ENCODE measurements at places on chromosomes 2 and 18.

- H3K36me3 ChIP-seq = no peaks in the 10 kb centered on the region
- H3K27ac ChIP-seq = no peak overlapping the region
- H3K4me1 ChIP-seq = no peaks in the 10 kb centered on the region
Measured at GRCh38 chr18:61597316-61597715, 264.1 kb downstream of the CDH20 start.

DNA sequence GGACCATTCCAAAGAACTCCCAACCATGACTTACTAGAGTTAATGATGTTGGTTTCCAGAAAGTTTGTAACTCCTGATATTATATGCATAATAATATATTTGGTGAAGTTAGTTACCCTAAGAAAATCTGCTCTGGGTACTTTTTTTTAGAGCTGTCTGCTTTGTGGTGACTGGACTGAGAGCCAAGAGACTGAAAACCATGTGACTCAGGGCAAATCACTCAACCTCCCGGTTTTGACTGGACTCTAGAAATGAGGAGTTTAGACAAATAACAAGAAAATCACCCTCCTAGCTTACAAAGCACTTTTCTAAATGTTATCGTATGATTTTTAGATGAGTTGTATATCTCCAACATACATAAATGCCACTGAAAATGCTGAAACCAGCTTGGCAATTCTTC is 138.3 kb upstream of the RND3 start:
- no peaks in the 10 kb centered on the region for H3K4me1 ChIP-seq
- no peak overlapping the region for H3K27ac ChIP-seq
- no peak for DNase-seq
- H3K4me3 ChIP-seq = no peak overlapping the region
- H3K27me3 ChIP-seq = no peaks in the 10 kb centered on the region

DNA sequence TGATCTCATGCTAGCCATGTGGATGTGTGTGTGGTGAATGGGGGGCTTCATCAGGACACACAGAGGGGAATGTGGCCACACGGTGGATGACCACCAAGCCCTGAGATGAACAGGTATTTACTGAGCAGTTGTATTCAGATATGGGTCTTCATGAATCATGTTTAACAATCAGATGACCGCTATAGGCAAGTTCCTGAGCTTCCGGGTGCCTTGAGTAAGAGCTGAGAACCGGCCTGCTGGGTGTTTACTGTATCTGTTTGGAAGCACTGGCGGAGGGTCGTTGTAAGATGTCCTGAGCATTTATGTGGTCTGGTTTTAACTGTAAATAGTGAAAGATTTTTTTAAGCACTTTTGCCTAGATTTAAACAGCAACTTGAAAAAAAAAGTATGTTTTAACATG is 43.9 kb downstream of the BOLA3 start:
- H3K27ac ChIP-seq = no peak overlapping the region
- DNase-seq = no peak
- H3K27me3 ChIP-seq = no peaks in the 10 kb centered on the region
- no peak overlapping the region for H3K4me3 ChIP-seq
- peaks cover 34% of the 10 kb centered on the region for H3K36me3 ChIP-seq

DNA sequence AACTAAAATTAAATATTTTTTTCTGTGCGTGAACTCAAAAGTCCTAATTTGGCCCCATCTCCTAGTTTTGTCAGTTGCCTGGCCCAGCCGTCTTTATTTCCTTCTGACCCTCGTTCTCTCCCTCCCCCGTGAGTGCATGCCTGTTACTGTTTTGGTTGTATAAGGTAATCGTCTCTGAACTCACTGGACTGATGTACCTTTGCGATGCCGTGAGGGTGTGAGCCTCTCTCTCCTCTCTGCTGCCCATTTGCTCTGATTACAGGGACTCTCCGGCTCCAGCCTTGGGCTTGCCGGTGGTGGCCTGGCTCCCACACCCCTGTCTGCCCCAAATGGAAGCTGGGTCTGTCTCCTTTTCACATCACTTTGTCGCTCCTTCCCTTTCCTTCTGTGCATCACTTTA is 66.5 kb upstream of the RBM44 start:
- H3K36me3 ChIP-seq = peaks cover 22% of the 10 kb centered on the region
- H3K4me3 ChIP-seq = no peak overlapping the region
- no peaks in the 10 kb centered on the region for H3K27me3 ChIP-seq
- DNase-seq = no peak
- H3K27ac ChIP-seq = no peak overlapping the region

- DNase-seq = no peak
- peaks cover 16% of the 10 kb centered on the region for H3K4me1 ChIP-seq
- no peak overlapping the region for H3K4me3 ChIP-seq
- H3K27ac ChIP-seq = no peak overlapping the region
Measured at GRCh38 chr2:191117341-191117740, 33.5 kb downstream of the STAT4 start.

GRCh38 chr2:201795607-201796477 is 10.5 kb upstream of the CDK15 start:
- H3K27me3 ChIP-seq = no peaks in the 10 kb centered on the region
- no peaks in the 10 kb centered on the region for H3K36me3 ChIP-seq
- DNase-seq = no peak
- no peak overlapping the region for H3K27ac ChIP-seq

DNA sequence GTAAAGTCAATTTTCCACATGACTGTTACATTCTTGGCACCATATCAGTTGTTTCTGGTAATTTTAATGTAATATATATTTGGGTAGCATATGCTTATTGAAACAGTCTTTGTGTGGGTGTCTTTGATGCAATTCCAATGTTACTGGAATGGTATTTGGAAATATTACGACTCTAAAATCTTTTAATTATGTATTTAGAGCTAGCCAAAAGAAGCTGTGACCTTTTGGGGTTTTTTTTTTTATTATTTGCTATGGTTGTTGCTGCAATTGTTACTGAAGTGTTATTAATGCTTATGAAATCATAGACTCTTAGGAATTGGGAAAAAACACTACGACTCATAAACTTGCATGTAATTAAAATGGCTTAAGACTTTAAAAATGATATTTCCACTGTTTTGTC is 95.9 kb downstream of the AOX1 start:
- no peaks in the 10 kb centered on the region for H3K4me1 ChIP-seq
- H3K27ac ChIP-seq = no peak overlapping the region
- no peak overlapping the region for H3K4me3 ChIP-seq

DNA sequence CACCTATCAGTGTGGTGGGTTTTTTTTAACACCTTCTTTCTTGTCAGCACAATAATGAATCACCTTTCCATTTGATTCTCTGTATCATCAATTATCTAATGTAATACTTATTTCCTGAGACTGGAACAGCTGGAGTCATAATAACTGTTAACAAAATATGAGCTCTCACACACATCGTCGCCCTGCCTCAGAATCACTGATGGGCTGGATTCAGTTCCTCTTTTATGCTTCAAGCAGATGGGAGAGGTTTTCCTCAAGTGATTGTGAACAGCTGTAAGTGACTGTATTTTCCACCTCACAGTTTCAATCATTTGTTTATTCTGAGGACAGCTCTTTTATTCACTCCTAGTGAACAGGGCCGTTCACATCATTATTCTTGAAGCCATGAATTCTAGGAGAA is 330.2 kb downstream of the DSC3 start:
- no peak overlapping the region for H3K4me3 ChIP-seq
- DNase-seq = no peak
- H3K4me1 ChIP-seq = no peaks in the 10 kb centered on the region
- H3K27ac ChIP-seq = no peak overlapping the region
- no peaks in the 10 kb centered on the region for H3K36me3 ChIP-seq

DNA sequence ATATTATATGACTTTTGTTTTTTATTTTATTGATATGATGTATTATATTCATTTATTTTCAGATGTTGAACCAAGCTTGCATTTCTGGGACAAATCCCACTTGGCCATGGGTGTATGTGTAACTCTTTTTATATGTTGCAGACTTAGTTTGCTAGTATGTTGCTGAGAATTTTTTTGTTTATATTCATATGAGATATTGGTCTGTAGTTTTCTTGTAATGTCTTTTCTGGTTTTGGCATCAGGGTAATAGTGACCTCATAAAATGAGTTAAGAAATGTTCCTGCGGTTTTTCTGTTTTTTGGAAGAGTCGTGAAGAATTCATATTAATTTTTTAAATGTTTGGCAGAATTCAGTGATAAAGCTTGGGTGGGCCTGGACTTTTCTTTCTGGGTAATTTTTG is 88.7 kb downstream of the ASB1 start:
- H3K4me3 ChIP-seq = no peak overlapping the region
- no peak for DNase-seq
- no peak overlapping the region for H3K27ac ChIP-seq

DNA sequence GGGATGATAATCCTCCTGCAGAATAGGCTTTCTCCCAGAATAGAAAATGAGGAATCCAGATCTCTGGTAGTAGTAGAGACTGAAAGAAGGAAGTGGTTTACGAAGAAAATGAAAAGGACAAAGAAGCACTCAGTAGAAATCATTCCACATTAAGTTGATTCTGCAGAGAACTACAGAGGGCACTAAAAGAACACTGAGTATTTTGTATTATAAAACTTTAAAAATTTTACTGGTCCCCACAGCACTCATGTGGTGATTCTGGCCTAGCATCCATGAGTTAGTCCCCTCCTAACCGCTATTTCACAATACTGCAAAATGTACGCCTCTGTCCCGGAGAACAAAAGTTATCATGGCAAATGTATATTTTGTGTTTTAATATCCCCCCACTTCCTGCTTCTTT is 42.9 kb upstream of the SLC35F5 start:
- H3K27ac ChIP-seq = no peak overlapping the region
- no peaks in the 10 kb centered on the region for H3K27me3 ChIP-seq
- no peaks in the 10 kb centered on the region for H3K36me3 ChIP-seq
- H3K4me1 ChIP-seq = no peaks in the 10 kb centered on the region
- no peak for DNase-seq
- no peak overlapping the region for H3K4me3 ChIP-seq

DNA sequence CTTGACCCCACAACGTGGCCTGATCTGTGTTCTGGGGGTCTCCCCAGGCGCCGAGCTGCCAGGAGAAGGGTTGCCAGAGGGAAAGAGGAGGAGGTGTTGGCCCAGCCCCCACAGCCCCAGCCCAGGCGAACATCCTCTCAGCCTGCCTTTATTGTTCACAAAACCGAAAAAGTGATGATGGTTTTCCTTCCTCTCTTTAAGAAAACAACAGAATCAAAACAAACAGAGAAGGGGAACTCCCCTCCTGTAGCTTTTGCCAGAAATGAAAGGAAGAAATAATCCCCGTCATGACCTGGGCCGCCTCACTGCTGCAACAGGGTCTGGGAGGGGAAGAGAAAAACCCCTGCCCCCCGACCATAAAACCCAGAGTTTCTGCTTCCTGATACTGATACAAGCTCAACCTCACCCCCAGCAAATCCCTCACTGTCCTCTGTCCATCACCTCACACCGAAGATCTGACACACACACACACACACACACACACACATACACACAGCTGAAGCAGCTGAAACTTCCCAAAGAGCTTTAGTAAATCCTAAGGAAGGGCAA is 52.0 kb downstream of the ZFP36L2 start:
- H3K27me3 ChIP-seq = no peaks in the 10 kb centered on the region
- H3K36me3 ChIP-seq = no peaks in the 10 kb centered on the region
- peak overlapping the region; percentile 7 for H3K4me3 ChIP-seq
- peaks cover 90% of the 10 kb centered on the region for H3K4me1 ChIP-seq
- peak; percentile 69 for DNase-seq

DNA sequence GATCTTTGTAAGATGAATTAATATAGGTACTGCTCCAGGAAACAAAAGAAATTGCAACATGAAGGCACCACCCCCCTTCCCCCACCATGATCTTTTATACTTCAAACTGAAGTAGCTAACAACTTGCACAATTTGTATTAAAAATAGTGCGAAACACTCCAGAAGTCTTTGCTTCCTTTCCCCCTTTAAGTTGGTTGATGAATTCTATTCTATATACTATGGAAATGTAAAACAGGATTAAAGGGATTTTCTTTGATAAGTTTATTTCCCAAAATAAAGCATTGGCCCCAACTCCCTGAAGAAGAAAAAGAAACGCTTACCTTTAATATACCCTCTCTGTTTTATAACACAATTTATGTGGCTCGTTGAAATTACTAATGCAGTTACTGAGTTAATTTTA is 227.1 kb downstream of the ARHGAP15 start:
- no peaks in the 10 kb centered on the region for H3K4me1 ChIP-seq
- no peak overlapping the region for H3K27ac ChIP-seq
- H3K27me3 ChIP-seq = no peaks in the 10 kb centered on the region
- no peak overlapping the region for H3K4me3 ChIP-seq

DNA sequence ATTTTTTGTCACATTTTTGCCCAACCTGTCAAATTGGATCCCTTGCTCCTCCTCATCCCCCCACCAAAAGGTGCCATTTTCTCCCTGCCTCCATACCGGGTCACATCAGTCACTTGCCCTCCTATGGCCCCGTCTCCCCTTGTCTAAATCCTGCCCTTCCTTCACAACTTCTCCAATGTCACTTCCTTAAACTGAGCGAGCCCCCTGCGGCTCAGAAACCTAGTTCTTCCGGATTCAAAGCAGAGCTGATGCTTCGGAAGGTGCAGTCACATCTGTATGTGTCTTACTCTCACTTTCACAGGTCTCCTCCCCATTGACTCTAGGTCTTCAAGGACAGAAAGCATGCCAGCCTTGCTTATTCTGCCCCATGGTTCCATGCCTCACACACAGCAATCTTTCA is 22.1 kb downstream of the TNP1 start:
- H3K4me1 ChIP-seq = no peaks in the 10 kb centered on the region
- no peak overlapping the region for H3K27ac ChIP-seq
- no peaks in the 10 kb centered on the region for H3K36me3 ChIP-seq

GRCh38 chr2:42810121-42810970 is 18.0 kb upstream of the HAAO start:
- H3K36me3 ChIP-seq = no peaks in the 10 kb centered on the region
- H3K4me1 ChIP-seq = peaks cover 3% of the 10 kb centered on the region
- peak overlapping the region; percentile 94 for H3K27ac ChIP-seq
- H3K4me3 ChIP-seq = peak overlapping the region; percentile 79
- DNase-seq = peak; percentile 87

DNA sequence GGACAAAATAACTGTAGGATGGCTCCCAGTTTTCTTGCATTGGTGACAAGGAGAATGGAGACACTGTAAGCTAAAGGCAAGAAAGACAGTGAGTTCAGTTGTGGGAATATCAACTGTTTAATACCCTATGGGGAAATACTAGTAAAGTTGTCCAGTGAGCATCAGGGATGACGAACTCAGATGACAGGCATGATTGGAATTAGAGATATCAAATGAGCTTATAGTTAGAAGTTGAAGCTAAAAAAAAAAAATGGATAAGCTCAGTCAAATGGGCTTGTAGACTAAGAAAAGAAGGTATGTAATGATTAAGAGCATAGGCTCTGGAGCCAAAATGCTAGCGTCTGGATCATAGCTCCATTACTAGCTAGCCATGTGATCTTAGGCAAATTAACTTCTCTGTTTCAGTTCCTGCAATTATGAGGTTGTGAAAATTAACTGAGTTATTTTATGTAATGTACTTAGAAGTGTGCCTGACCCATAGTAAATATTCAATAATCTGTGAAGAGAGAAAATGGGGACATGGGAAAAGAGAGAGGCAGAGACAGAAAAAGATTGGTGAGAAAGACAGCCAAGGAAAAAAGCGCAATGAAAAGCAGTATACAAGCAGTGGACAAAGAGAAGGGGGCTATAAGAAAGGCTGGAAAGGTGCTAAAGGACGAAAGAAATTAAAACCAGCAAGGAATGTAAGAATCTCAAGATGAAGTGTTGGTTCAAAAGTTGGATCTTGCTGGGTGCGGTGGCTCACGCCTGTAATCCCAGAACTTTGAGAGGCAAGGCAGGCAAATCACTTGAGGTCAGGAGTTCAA is 95.7 kb upstream of the SLC39A10 start:
- H3K4me1 ChIP-seq = peaks cover 41% of the 10 kb centered on the region
- peak overlapping the region; percentile 69 for H3K27ac ChIP-seq
- H3K4me3 ChIP-seq = no peak overlapping the region

- no peak for DNase-seq
- no peak overlapping the region for H3K27ac ChIP-seq
- no peaks in the 10 kb centered on the region for H3K36me3 ChIP-seq
- peaks cover 3% of the 10 kb centered on the region for H3K4me1 ChIP-seq
- H3K27me3 ChIP-seq = no peaks in the 10 kb centered on the region
- no peak overlapping the region for H3K4me3 ChIP-seq
Measured at GRCh38 chr18:69982417-69982816, 34.7 kb upstream of the CD226 start.
